Progenitor cell of endocrine pancreas (in vitro differentiated cells): ENCODE measurements at places on chromosomes 11 and 22.

DNA sequence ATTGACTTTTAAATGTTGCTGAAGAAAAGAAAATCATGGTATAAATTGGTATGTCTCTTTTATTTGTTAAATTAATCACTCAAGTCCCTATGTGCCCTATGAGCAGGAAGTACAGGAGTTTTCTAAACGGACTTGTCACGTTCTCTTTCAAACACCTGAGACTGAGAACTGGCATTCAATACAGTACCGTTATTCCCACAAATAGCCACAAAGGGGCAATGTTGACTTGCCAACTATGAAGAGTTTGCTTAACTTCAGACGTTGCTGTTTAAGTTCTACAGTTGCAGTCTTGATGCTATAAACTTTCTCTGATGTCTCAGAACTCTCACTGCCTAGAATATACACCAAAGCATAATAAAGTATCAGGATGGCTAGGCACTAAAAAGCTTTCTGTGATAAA lies 7.6 kb downstream of the OR56A1 start:
- DNase-seq: no peak

DNA sequence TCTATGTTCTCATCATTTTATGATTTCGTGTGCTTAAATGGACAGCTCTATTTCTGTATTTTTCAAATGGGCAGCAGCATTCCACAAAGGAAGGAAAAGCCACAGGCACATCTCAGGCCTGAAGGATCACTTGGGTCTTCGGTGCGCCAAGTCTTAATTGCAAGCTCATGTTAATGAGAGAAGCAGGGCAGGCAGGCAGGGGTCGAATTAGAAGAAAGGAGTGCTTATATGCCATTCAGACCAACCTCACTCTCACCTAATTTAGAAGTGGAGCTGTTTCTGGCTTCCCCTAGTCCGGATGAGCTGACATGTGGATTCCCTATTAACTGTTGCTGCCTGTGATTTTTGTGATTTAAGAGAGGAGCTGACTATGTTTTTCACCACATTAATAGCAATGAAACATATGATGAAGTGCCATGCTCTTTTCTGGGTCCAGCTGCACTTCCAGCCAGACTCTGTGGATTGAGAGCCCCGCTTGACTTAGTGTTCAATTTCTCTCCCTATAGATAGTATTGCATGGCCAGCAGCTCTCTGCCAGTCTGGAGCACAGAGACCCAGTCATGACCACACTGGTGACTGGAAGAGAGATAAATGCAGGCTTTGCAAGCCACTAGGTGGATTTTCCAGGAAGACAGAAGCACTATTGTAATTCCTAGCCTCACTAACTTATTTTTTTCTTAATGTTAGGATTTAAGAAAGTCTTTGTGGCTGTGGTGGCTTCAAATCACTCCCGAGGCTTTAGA lies 373.9 kb upstream of the FAT3 start:
- no peak for DNase-seq

DNA sequence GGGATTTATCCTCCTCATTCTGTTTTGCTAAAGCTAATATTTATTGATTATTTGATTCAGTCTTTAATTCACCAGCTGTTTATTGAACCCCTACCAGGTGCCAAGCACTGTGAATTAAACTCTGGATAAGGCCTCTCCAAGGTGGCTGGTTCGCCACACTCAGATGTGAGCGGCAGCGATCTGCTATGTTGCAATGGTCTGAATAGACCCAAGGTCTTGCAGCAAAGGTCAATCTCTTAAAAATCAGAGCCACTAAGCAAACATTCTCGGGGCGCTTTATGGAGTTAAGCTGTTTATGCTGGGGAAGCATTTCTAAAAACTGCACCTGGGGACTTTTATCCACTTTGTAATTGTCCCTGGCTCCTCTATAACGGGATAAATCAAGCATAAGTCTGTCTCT lies 10.5 kb upstream of the TSPAN18 start:
- DNase-seq: no peak

- no peak for DNase-seq
Measured at GRCh38 chr22:27150544-27150941, 493.2 kb downstream of the MIAT start.

DNA sequence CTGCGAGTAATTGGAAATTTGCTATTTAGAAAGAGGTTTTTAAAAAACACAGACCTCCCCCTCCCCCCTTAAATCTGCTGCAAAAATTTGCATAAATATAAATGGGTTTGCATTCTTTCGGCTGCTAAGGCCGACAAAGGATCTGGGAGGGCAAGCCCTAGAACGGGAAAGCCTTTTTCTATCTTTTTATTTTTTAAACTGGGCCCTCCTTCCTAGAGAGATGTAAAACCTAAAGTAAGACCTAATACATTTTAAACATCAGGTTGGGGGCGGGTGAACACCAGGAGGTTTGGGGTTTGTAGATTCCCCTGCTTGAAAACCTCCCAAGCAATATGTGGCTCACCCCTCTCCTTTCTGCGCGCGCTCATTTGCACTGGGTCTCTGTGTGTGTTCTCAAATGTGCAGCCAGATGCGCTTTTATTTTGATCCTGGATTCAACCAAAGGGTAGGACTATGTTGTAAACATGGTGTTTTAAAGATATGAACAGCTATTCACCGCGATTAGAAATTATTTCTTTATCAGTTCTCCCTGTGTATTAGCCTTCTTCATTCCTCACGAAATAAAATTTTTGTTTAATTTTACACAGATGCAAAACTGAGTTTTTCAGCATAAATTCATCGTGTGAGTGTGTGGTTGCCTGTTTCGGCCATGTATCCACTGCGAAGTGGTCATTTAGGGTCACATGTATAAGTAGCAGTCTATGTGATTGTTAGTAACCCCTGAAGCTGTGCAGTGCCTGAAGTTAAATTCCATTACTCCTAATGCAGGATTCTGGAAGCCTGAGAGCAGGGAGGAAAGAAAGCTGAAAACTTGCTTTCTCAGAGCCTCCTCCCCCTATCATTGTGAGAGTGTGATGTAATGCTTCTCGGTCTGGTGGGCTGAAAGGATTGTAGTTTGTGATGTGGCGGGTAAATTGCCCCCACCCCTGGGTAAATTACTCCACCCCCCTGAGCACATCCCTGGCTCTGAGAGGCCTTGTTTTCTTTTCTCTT lies 988 bp downstream of the TNRC6B start:
- DNase-seq: no peak

GRCh38 chr11:69013009-69013951 lies at the start of gene MRGPRF:
Gene MRGPRF, minus strand, starts transcription at chr11:69013246. Its CDS starts 3,345 bp downstream, at chr11:69009901.
- no peak for DNase-seq
